ENCODE measurements at places on chromosomes 3 and 15. TPM values are rescaled to one million over a fixed set of nuclear protein-coding genes. Genes with fewer than 3 reads are reported as not detected.
A peak's percentile ranks its signal among the peaks of the same experiment; 100 is the strongest.

DNA sequence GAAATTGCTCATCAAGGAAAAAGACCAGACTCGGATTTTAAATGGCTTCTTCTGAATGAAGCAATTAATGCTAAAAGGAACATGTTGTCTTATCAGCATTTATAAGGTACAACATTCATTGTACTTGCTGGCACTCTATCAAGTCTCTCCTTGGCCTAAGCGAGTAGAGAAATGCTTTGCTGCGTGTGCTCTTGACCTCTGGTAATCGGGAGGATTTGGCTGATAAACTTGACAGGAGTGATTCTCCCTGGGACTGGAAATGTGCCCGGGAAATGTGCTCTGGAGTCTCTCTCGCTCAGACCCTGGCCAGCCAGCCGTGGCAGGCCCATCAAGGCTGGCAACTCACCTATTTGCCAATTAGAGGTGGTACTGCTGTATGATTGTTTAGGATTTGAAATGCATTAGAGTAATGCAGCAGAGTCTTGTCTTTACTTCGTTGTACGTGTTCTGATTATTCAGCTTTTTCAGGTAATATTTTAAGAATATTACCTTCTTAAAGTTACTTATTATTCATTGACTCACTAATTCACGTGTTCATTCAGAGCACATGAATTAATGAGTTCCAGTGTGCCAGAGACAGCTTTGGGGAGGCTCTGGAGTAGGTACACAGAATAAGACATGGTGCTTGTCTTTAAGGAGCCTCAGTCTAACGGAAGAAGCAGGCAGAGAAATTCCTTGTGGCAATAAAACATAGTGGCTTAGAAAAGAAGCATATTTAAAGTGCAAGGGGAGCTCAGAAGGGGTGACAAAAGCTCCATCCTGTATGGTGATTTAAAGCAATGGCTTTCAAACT lies 48.0 kb upstream of the TPRG1 start:
- no peak for DNase-seq
- H3K27ac ChIP-seq = no peak overlapping the region
- H3K27me3 ChIP-seq = no peaks in the 10 kb centered on the region
- H3K4me3 ChIP-seq = no peak overlapping the region
- no peaks in the 10 kb centered on the region for H3K36me3 ChIP-seq
- H3K4me1 ChIP-seq = no peaks in the 10 kb centered on the region

DNA sequence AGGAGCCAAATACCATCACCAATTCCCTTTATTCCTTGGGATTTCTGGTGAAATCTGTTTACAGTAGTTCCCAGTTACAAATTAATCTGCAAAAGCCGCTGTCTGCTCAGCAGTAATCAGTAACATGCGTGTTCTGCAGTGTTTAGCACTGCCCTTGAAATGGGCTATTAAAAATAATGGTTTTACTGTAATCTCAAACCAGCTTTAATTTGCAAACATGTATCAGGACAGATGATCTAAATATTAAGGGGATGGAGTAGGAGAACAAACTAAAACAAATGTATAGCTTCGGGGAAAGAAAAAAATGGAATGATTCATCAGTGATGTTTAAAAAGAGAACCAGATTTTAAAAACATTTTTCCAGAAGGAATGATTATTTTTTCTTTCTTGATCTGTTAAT lies 513.2 kb downstream of the MECOM start:
- H3K4me1 ChIP-seq = peaks cover 30% of the 10 kb centered on the region
- no peaks in the 10 kb centered on the region for H3K36me3 ChIP-seq
- H3K27me3 ChIP-seq = peaks cover 45% of the 10 kb centered on the region
- DNase-seq = no peak

DNA sequence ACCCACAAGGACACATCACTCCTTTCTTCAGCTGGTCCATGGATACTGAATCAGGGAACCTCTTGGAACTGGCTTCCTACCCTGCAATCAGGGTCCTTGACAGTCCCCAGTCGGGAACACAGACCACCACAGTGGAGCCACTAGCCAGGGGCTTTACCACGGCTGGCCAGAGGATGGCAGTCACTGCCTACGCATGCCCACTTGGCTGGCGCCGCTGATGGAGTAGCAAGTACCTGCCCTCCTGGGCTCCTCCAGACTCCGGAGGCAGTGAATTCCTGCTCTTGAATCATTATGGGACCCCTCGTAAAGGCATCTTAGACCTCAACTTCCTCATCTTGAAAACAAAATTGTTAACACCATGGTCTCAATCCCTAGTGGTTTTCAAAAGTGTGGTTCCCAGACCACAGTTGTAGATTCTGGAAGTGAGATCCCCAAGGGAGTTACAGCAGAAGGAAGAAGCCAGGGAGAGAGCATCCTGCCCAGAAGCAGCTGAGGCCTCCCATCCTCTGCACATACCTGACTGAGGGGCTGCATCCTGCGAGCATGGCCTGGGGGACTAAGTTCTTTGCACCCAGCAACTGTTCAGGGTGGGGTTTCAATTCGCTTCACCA lies 9.1 kb upstream of the SKIC8 start:
- H3K27me3 ChIP-seq = no peaks in the 10 kb centered on the region
- no peaks in the 10 kb centered on the region for H3K4me1 ChIP-seq
- no peak overlapping the region for H3K27ac ChIP-seq
- H3K36me3 ChIP-seq = no peaks in the 10 kb centered on the region
- peak; percentile 30 for DNase-seq
- no peak overlapping the region for H3K4me3 ChIP-seq

DNA sequence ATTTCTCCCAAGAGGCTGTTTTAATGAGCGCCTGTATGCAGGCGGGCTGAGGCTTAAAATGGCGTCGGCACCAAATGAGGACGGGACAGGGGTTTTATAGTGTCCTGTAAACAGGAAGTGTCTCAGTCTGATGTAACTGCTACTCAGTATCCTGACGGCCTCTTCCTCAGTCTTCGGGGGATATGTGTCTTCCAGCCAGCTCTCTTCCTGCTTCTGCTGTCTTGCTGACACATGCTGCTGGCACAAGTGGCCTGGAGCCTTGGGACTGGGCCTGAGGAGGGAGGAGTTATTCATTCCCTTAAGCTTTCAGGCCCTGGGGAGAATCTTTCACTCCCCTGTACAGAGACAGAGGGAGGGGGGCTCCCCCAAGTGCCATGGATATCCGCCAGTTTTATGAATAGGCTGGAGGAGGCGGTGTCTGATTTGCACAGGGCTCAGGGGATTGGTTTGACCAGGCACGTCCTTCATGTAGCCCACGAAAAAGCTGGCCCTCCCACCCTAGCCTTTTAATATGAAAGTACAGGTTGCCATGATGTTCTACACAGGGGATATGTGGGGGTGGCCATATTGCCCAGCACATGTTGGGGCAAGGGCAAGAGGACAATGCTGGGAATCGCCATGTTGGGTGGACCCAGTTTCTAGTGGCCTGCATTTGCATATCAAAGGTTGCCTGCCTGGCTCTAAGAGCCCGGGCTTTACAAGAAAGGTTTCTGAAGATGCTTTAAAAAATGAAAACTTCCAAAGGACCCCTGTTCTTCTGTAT lies 19.9 kb downstream of the NDUFB4 start:
- H3K4me1 ChIP-seq = no peaks in the 10 kb centered on the region
- H3K36me3 ChIP-seq = no peaks in the 10 kb centered on the region
- DNase-seq = no peak
- no peak overlapping the region for H3K27ac ChIP-seq
- H3K4me3 ChIP-seq = no peak overlapping the region

GRCh38 chr3:105423397-105423796 lies 56.7 kb downstream of the ALCAM start:
- no peak overlapping the region for H3K4me3 ChIP-seq
- DNase-seq = no peak
- H3K27me3 ChIP-seq = no peaks in the 10 kb centered on the region
- H3K27ac ChIP-seq = no peak overlapping the region

GRCh38 chr3:134772591-134772990 lies 22.5 kb upstream of the EPHB1 start:
- no peaks in the 10 kb centered on the region for H3K4me1 ChIP-seq

DNA sequence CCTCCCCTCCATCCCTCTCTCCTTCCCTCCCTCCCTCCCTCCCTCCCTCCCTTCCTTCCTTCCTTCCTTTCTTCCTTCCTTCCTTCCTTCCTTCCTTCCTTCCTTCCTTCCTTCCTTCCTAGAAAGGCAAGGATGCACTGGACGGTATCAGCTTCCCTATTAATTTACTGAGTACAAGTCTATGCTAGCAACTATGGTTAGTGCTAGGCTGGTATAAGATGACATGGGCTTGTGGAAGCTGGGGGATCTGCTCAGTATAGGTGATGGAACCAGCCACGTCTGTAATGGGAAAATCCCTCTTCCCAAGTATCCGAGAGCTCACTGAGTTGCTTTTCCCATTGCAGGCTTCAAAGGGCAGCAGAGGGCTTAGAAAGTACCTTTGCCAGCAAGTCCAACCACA lies 96.4 kb upstream of the WNT5A start:
- no peaks in the 10 kb centered on the region for H3K4me1 ChIP-seq
- no peaks in the 10 kb centered on the region for H3K27me3 ChIP-seq
- H3K36me3 ChIP-seq = no peaks in the 10 kb centered on the region
- DNase-seq = no peak
- H3K4me3 ChIP-seq = no peak overlapping the region
- H3K27ac ChIP-seq = no peak overlapping the region

DNA sequence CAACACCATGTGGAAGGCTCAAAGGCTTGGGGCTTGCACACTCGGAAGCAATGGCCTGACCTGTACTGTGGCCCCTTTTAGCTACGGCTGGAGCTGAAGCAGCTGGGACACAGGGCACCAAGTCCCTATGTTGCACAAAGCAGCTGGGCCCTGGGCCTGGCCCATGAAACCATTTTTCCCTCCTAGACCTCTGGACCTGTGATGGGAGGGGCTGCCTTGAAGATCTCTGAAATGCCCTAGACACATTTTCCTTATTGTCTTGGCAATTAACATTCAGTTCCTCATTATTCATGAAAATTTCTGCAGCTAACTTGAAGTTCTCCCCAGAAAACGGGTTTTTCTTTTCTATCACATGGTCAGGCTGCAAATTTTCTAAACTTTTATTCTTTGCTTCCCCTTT lies 85.6 kb upstream of the ALDH1A3 start:
- no peaks in the 10 kb centered on the region for H3K36me3 ChIP-seq
- H3K4me1 ChIP-seq = no peaks in the 10 kb centered on the region
- H3K27ac ChIP-seq = no peak overlapping the region
- no peak for DNase-seq
- H3K27me3 ChIP-seq = no peaks in the 10 kb centered on the region

Gene PRTG
- not detected for total RNA-seq

Gene HLTF
- 19.1 TPM for total RNA-seq

Gene CLK3
- total RNA-seq = 176 TPM

Gene GNAT1
- not detected for total RNA-seq

Gene CHP1
- total RNA-seq = 40.8 TPM
